ENCODE measurements at places on chromosomes 1 and 21.

DNA sequence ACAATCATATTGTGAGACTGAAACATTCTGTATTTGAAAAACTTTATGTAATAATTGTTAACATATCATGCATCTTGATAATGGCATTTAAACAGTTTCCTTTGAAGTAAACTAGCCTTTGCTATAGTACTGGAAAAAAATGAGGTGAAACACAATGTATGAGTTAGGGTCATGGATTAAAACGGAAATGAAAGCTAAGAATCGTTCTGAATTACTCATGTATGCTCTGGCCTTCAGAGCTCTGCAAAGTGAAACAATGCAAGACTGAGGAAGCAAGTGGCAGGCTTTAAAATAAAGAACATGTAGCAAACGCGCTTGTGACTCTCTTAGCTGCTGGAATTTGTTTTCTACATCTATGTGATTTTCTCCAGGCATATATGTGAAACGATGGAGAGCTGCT is 317.1 kb downstream of the DPYD start:
- no peak for DNase-seq

- no peak for DNase-seq
These were observed 170.2 kb downstream of the DYRK1A start for GRCh38 chr21:37536616-37537278.

DNA sequence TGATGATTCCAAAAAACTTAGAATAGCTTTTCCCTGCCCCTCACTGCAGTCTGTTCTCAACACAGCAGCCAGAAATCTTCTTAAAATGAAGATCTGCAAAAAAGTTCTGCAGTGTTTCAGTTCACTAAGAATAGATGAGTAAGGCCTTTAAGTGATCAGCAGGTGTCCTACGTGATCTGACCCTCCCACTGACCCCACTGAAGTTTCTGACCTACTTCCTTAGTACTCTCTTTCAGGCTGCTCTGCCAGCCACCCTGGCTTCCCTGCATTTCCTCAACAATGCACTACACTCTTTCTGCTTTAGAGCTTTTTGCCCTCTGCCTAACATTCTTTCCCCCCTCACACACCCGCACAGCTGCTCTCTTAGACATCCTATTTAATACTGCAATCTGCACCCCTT is 182.5 kb downstream of the AKT3 start:
- no peak for DNase-seq

- no peak for DNase-seq
These were observed 118.2 kb downstream of the FAF1 start for GRCh38 chr1:50841791-50842387.

DNA sequence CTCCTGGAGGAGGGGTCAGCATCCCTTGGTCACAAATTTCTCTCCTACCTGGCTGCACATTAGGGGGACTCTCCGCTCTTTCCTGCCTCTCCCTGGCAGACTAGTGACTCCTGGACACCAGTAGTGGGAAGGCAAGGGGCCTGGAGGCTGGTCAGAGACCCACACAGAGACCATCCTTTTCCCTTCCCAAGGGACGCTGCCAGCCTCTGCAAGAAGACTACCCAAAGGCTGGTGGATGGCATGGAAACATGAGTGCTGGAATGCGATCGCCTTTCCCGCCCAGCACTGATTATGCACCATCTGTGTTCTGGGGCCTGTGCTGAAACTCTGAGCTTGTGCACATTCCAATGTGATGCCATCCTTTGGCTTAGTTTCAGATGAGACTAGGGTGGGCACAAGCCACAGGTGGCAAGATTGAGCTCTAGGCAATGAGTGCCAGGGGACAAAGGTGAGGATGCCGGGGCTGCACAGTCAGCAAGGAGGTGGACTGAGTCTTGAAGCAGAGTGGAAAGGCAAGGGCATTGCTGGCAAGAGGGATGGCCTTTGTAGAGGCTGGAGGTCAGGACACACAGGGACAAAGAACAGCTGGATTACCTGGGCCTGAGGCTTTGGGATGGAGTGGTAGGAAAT is 12.6 kb upstream of the EPS8L3 start:
- DNase-seq = no peak

DNA sequence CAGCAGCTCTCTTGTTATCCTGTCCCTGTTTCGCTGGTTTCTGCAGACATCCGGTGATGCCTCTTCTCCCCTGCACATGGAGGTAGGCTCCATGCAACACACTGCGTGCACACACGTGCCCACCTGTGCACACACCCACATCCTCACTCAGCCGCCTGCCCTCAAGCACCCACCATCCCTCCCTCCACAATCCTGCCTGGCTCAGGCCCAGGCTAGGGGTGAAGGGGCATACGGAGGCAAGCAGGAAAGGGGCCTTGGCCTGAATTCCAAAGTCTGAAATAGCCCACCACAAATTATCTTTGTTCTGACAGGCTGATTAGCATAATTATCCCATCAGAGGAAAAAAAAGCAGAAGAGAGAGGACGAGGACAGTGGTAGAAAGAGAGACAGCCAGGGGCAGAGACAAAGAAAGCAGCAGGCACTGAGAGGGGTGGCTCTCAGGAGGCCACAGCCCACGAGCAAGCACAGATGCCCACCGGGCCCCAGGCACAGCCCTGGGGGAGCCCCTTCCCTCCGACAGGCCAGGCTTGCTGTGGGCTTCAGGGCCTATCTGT is 73.2 kb downstream of the GRIK3 start:
- DNase-seq = no peak

DNA sequence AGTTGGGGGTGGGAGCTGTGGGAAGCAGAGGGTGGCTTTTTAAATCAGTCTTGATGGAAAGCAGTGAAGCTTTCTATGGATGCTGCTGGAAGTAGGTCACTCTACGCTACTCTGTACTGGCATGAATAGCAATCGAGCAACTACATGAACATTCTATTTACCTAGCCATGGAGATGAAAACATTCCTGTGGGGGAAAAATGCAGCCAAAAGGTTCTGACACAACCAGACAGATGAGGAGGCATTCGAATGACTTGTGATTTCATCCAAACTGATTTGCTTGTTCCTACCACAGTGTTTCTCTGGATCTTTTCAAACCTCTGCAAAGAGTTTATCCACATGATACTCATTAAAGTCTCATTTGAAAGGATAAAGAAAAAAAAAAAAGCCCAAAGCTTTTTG is 95.0 kb downstream of the ASTN1 start:
- DNase-seq = no peak

GRCh38 chr1:7454052-7454815 is 316.9 kb upstream of the VAMP3 start:
- no peak for DNase-seq

DNA sequence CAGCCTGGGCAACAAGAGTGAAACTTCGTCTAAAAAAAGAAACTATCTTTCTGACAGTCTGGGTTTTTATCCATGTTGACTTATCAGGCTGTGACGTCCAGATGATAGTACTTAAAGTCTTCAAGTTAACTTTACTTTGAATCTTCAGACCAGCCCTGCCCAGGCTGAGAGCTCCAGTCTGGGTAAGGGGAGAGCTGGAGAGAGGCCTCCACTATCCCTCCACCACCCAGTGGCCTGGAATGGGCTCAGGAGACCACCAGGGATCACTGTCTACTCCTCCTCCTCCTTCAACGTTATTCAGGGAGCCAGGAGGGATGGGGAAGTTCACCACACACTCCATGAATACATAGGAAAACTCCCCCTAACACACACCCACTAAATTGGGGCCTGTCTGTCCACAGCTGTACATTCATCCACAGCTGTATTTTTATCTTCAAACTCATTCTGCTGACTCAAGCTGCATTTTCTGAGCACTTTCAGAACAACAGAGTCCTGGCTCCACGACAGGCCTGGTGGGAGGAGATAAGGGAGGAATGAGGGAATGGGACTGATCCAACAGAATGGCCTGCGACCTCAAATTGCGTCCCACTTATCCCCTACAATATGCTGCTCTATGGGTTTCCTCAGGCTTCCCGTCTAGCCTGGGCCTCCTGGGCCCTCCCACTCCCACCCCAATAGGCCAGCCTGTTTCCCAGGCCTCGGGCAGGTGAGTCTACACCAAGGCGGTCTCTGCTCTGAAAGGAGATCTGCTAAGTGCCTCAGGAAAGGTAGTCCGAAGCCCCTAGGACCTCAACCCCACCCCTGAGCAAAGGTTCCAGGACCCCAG is 1.8 kb downstream of the SLC45A3 start:
- DNase-seq = no peak

GRCh38 chr1:93000751-93001175 is 39.5 kb upstream of the DIPK1A start:
- DNase-seq = no peak

DNA sequence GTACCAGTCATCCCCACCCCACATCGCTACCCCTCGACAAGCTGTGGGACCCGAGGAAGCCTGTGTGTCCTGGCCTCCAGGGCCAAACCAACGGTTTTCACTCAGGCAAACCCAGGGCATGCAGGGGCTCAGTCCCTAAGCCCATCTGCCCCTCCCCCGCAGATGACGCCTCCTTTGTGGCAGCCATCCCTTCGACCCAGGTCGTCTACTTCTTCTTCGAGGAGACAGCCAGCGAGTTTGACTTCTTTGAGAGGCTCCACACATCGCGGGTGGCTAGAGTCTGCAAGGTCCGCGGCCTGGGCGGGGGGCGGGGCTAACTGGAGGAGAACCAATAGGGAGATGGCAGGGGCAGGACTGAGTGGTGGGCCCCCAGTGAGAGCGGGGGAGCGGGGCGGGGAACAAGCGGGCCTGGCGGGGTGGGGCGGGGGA is 7.4 kb downstream of the SEMA4A start:
- DNase-seq = no peak

GRCh38 chr1:64421377-64421776 is 48.6 kb upstream of the CACHD1 start:
- peak; percentile 14 for DNase-seq

GRCh38 chr1:8685463-8685862 is 132.0 kb downstream of the RERE start:
- DNase-seq = no peak

DNA sequence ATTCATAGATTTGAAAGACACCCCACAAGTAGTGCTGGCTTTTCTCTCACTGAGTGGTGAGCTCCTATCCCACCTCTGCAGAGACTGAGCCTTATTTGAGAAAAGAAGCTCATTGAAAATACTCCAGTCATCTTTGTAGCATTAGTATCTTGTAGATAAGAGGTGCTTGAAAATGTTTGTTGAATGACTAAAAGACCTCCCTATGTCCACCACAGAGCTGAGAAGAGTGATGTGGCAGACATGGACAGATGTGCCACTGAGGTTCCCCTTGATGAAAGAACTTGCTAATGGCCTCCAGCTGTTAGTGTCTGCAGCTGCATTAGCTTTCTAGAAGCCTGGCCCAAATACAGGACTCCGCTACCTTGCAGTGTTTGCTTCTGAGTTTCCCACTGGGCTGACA is 29.3 kb upstream of the ZBTB8A start:
- no peak for DNase-seq

DNA sequence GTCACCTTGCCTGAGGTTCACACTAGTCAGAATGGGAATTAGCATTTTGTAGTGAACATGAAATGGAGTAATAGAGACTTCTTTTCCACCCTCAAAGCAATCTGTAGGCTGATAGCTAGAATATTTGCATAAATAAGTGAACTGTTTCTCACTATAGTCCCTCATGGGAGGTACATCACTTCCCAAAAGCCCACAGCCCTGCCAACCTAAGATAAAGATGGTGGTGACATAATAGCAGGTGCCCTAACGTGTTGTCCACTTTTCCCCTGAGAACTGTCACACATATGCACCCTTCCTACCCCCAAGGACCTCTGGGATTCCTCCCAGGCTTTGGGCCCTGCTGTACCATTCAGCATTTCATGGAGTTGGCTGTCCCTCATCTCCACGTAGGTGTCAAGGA is 4.4 kb downstream of the TMEM35B start:
- no peak for DNase-seq

GRCh38 chr1:39026051-39026865 is at the start of gene NDUFS5:
NDUFS5 (plus strand) TSS chr1:39026350; CDS start chr1:39028725, 2,375 bp downstream.
- DNase-seq = peak; percentile 86

- no peak for DNase-seq
These were observed 18.0 kb downstream of the MEGF6 start for GRCh38 chr1:3593334-3593733.

DNA sequence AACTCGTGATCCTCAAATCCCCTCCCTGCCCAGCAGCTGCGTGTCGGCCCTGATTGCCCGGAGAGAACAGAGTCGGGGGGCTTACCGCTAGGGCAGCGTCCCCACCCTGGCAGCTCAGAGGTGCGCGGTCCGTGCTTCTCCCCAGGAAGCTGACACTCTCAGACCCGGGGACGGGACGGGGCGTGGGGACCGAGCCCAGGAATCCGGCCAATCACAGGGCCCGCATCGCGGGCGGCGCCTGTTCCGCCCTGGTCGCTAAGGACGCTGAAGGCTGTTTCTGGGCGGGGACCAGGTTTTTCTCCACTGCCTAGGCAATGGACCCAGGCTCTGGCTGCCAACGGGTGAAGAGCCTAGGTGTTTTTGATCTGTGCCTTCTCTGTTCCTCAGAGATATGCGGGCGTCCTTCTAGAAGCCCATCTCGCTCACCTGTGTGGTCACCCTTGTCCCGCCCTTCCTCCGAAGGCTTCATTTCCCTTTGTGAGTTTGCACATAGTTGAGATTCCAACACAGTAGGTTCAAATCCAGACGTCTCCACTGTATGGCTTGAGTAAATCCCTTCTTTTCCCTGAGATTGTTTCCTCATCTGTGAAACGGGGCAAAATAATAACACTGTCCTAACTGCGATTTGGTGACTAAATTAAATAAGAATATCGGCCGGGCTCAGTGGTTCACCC is at the start of gene C1orf87:
TSS of gene C1orf87 (minus strand) at position 166 of the 674 bp plus-strand sequence. CDS start 1,127 bp downstream, outside the sequence.
- peak; percentile 7 for DNase-seq

GRCh38 chr1:233005156-233005555 is 54.7 kb downstream of the NTPCR start:
- DNase-seq = no peak

GRCh38 chr1:41109310-41110197 is 88.0 kb upstream of the SLFNL1 start:
- peak; percentile 7 for DNase-seq

DNA sequence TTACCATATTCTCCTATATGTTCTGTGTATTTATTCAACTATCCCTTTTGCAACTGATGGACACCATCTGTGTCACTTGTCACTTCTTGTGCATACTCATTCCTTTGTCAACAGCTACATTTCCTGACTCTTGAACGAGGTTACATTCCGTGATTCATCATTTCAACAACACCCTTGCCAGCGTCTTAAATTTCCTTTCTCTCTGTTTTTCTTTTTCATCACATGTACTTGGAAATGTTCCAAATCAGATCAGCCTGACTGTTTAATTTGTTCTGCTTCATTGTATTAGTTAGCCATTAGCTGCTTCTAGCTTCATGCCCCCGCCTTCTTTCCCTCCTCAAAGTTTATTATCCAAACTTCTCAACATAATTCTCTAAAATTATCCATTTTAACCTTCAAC is 173.0 kb downstream of the ADGRL4 start:
- DNase-seq = no peak

Data from SW480 (cell line).